ENCODE measurements at places on chromosomes 3 and 15.
A peak's percentile ranks its signal among the peaks of the same experiment; 100 is the strongest.

DNA sequence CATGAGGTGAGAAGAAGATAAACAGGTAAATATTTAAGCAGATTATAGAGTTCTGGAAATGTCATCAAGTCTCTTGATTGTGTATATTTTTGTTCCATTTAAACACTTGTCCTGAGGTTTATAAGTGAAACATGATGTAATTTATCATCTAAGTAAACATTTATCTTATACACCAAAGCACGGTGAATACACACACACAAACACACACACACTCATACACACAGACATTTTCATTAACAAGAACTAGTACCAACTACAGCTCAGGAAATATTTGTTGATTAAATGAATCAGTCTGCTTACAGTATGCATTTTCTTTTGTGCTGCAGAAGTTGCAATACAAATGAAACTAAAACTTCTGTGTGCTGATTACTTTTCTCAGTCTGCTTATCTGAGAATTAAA is 357.3 kb downstream of the ZBTB20 start:
- no peak for DNase-seq

DNA sequence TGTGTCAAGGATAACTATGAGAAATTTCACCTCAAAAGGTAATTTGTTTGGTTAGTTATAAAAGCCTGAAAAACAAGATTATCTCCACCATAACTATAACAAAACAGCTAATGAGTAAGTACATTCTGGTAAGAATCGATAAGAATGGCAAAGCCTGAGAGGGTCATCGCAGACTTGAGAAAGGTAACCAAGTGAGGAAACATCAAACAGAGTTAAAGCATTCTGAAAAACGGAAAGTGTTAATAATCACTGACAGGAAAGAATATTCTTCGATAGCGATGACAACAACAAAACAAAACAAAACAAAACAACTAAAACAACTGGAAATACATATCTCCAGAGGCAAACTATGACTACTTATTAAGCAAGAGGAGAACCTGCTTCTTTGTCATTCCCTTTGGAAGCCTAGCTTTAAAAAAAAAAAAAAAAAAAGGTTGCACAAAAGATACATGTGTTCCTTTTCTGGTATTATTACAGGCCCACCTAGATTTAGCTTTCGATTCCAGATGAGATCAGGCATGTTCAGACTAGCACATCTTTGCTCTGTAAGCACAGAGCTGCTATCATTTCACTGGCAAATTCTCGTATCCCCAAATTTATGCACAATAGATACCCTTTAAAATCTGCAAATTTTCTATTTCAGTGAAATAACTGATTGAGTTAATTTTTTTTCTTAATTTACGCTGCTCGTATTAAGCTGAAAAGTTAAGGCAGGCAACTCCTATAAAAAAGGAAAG is 155.6 kb downstream of the TIGIT start:
- DNase-seq, result no peak

DNA sequence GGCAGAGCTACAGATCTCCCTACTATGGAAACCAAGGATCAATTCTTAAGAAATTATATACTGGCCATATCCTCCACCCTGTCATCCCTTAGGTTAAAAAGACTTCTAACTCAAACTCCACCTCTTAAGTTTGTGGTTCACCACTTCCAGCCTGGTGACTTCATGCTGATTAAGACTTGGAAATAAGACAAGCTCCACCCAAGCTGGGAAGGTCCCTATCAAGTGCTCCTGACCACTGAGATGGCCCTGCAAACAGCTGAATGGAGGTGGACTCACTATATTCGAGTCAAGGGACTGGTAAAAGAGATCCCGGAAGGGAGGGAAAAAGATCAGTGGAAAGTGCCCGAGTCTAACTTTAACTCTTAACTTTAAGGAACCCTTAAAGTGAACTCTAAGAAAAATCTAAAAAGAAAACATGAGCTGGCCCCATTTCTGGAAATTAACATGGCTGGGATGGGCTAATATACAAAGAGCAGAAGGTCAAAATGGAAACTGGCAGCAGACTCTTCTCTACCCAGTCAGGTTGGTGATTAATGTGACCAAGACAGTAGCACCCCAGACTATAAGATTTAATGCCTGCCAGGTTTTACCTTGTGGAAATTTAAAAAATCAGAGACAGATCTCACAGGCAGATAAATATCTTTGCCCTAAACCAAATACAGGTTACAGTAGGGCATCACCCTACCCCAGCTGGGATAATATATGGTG is 43.9 kb downstream of the PPCDC start:
- no peak for DNase-seq

DNA sequence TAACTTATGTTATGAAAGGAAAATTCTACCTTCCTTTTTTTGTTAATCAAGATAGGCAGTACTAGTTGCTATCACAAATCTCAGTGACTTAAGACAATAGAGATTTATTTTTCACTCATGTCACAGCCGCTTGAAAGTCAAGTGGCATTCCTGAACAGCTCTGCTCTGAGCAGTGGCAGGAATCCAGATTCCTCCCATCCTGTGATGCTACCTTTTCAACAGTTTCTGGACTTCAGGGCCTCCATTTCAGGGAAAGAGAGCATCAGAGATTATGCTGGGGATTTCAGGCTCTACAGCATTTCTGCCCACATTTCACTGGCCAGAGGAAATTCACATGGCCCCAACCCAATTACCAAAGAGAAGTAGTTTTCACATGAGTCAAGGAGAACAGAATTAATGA is 83.4 kb downstream of the IL1RAP start:
- DNase-seq, result no peak

GRCh38 chr3:189304465-189305351 is 132.9 kb downstream of the TPRG1 start:
- DNase-seq, result no peak

DNA sequence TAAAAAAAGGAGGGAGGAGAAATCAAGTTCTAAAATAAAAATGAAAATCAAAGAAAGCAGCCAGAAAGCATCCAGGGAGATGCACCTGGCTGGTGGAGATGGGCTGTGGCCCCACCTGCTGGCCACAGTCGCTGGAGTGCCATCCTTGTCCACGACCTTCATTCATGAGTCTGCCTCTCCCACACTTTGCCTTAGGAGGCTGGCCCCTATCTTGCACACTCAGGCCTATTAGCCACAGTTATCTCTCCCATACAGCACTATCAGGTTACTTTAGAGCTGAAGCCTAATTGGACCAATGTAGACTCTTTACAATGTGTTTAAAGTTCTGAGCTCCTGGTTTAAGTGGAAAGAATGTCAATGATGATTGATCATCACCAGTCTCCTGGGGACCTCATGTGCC is 392.0 kb upstream of the RORA start:
- DNase-seq, result no peak

DNA sequence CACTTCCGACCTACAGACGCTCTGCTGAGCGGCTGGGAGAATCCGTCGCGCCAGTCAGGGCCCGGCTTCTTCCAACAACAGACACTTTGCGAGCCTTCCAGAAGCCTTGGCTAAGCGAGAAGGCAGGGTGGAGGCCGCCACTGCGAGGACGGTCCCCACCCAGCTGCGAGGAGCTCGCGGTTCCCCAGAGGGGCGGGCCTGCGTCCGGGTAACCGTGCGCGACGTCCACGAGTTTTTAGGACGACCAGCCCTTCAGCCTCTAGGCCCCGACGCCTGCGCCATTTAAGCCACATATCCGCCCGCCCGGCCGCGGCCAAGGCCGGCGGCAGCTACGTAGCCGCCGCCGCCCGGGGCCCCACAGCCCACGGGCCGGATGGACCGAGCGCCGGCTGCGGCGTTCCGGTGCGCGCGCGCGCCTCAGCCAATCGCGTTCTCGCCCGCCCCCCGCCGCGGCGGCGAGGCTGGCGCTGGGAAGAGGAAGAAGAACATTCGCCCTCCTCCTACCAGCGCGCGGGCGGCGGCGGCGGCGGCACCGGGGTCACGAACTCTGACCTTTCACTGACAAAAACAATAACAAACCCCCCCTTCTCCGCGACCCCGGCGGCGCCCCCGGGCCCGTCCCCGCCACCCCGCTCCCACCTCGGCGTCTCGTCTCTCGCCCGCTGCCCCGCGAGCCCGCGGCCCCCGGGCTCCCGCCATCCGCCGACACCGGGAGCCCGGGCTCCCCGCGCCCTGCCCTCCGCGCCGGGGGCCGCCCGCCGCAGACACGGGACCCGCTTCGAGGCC is at the start of gene NR2C2:
Gene NR2C2, plus strand, starts transcription at position 484 of the 786 bp plus-strand sequence. CDS start 56,332 bp downstream, outside the sequence.
- DNase-seq, result peak; percentile 89

DNA sequence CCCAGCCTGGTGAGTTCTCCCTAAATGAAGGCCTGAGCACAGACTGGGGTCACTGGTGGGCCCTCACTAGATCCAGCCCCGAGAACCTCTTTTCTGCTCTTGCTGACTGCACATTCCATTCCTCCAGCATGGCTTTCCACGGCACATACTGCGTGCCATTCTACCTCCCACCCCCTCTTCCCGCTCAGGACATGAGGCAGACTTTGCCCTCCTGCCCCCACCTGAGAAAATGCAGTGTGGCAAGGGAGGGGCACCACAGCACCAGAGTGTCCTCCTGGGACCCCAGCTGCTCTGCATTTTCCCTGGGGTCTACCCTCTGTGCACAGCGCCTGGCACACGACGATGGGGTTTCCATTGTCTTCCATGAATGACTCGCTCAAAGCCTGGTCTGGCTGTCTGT is 6.1 kb upstream of the SLCO2A1 start:
- DNase-seq, result no peak

DNA sequence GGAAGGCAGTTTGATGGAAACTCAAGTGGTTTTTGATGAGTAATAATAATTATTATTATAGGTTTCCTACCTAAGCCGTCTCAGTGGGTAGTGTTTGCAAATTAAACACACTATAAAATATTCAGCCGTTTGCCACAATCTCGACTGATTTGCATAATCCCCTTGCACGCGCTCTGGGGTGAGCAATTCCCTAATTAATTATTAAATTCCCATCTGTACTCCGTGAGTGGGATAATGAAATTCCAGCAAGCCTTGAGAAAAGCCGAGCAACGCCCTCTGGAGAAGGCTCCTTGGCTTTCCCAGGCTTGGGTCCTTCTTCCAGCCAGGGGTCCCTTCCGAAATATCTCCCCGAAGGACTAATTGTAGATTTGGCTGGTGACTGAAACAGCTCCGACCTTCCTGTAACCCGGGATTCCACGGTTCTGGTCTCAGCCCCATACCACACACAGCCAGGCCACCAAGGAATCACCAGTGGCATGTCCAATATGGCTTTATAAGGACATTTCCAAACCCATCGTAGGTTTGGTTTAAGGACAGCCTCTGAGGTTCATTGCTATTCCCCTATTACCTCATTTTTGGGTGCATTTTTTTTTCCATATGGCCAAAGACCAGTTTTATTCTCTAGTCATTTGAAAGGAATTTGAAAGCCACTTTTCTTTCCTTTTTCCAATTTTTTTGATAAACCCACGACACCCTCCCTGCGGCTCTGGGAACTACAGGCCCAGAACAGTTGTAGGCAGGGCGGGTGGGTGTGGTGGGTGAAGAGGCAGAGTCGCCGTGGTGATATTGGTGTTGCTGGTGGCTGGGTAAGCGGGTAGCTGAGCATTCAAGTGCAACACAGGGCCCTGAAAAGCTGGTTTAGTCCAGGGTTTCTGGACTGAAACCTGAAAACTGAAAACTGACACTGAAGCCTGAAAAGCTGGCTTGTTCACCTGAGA is 33.2 kb upstream of the RGMA start:
- no peak for DNase-seq

DNA sequence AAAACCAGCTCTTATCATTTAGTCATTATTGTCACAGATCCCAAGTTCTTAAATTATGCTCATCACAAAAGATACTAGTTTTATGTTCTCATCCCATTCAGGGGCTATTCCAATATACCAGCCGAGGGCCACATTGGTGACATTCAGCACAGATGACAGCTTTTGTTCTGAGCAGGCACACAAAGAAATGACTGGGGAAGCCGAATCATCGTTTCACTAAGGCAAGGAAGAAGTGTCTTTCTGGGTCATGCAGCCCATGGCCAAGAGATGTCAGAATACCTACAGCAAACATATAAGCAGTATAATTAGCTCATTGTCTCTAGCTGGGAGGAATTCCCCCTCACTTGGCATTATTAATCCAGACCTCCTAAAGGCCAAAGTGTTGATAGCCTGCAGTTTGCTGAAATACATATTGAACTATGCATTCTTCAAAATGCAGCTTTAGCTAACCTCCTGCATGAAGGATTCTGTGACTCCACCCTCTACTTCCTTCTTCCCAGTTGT is 100.2 kb downstream of the CNTN4 start:
- no peak for DNase-seq

DNA sequence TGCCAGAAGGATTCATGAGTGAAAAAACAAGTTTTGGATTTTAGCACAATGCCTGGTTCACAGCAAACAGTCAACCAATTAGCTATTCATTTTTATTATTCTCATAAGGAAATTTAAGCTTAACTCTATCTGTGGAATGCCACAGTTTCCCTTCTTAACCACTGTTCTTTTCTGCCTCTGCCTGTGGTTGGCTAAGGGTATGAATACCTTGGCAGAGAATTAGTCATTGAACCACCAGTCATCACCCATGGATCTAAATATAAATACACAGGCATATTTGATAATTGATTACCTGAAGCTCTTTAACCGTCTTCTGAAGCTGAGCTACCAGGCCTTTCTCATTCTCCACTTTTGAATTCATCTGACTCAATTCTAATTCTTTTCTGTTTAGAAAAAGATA is 79.9 kb downstream of the MYH15 start:
- DNase-seq, result no peak

- DNase-seq, result no peak
Observed at GRCh38 chr3:72535772-72536171, 312.5 kb downstream of the SHQ1 start.

GRCh38 chr3:119308355-119308754 is 14.2 kb downstream of the ARHGAP31 start:
- DNase-seq, result no peak

DNA sequence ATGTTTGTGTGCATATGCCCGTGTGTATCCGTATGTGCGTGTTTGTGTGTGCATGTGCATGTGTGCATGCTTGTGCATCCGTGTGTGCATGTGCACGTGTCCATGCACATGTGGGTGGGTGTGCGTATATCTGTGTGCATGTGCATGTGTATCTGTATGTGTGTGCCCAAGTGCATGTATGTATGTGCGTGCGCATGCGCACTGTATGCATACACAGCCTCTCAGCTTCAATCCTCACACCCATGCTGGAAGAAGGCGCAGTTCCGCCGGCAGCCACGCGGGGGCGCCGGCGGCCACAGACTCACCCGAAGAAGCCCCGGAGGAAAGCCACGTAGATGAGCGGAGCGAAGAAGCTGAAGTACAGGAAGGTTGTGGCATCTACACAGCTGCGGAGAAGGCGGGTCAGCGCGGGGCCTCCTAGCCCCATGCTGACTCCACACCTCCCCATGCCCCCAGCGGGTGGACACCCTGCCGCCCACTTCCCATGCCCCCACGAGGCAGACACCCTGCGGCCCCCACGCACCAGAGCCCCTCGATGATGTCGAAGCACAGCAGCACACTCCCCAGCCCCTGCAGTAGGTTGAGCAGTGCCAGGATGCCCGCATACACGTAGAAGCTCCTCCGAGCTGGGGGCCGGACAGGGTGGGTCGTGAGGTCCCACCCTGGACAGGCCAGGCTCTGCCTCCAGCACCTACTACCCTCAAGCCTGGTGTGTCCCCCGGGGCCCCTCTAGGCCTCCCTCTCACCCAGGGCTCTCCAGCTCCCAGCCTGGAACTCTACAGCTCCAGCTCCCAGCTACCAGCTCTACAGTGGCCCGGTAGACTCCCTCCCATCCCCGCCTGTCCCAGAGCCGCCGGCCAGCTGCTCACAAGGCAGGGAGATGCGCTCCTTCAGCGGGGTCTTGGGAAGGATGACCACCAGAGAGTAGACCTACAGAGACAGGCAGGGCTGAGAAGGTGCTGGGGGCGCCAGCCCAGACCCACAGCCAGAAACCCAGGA is 15.4 kb downstream of the TPRA1 start:
- peak; percentile 89 for DNase-seq

GRCh38 chr3:89787979-89788378 is 680.6 kb downstream of the EPHA3 start:
- no peak for DNase-seq

Measured in activated T-cell treated with anti-CD3 and anti-CD28 coated beads, Interleukin-2, amount 50 U/mL, for 1 hour (primary cell).